Stomach (tissue), 19 donors: ENCODE measurements at places on chromosomes 7 and 10. TPM values are rescaled to one million over a fixed set of nuclear protein-coding genes. Genes with fewer than 3 reads are reported as not detected.

- no peak overlapping the region for H3K4me3 ChIP-seq
- no peaks in the 10 kb centered on the region for H3K4me1 ChIP-seq
- DNase-seq = no peak
- no peaks in the 10 kb centered on the region for H3K36me3 ChIP-seq
These were observed 60.2 kb downstream of the ZNF277 start for GRCh38 chr7:112266595-112267270.

DNA sequence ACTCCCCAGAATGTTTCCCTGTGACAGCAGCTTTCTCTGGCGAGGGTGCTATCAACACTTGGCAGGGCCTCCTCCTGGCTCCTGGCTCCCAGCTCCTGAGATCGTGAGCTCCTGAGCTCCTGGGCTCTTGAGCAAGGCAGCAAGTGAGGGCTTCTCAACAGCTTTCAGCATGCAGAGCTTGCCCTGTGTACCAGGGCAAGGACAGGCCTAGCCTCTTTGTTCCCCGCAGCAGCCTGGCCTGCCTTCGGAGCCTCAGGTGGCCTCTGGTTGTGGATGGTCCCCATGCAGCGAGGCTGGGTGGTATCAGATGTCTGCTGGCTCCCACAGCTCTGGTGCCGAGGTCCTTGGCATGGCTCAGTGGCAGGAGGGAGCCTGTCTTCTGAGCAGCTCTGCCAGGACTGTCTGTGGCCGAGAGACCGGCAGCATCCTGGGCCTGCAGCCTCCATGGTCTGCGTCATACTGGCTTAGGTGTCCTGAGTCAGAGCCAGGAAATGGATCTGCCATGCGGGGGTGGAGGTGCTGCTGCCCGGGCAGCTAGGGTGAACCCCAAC lies 44.2 kb downstream of the ZMIZ1 start:
- no peaks in the 10 kb centered on the region for H3K27me3 ChIP-seq
- peaks cover 11% of the 10 kb centered on the region for H3K36me3 ChIP-seq
- H3K27ac ChIP-seq = peak overlapping the region; percentile 83
- no peak overlapping the region for H3K4me3 ChIP-seq

DNA sequence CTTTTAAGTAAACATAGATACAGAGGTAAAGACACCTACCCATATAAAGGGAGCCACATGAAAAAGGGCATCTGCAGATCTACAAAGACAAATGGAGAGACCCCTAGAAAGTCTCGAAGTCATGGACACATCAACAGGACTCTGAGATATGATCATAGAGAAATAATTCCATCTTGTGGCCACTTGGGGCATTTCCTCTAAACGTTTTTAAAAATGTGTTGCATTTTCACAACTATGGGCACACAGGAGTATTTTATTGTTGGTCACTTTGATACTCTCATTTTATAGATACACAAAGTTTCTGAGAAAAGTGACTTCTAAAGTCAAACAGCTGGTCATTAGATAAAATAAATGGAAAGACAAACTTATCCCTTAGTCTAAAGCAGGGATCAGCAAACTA lies 87.1 kb downstream of the CRTAC1 start:
- no peak overlapping the region for H3K27ac ChIP-seq
- H3K4me3 ChIP-seq = no peak overlapping the region
- no peaks in the 10 kb centered on the region for H3K4me1 ChIP-seq
- DNase-seq = no peak
- H3K27me3 ChIP-seq = peaks cover 32% of the 10 kb centered on the region
- no peaks in the 10 kb centered on the region for H3K36me3 ChIP-seq

- H3K4me1 ChIP-seq = no peaks in the 10 kb centered on the region
- no peak for DNase-seq
These were observed 150.2 kb upstream of the MEOX2 start for GRCh38 chr7:15836651-15837050.

DNA sequence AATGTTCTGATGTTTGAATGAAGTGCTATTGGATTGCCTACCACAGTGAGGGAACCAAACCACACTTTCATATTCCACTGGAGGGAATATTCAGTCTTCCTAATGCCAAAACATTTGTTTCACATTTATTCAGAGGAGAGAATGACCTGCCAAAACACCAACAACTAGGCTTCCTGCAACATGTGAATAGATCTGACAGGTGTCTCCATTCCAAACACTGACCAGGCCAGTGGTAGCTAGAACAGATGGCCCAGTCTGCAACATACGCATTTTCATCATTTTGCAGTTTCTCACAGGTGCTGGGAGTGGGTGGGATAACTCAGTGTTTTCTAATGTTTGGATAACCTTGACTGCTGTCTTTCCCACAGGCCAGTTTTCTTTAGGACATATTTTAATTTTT lies 110.0 kb downstream of the RELN start:
- peak; percentile 28 for DNase-seq
- no peaks in the 10 kb centered on the region for H3K36me3 ChIP-seq
- no peaks in the 10 kb centered on the region for H3K27me3 ChIP-seq
- no peak overlapping the region for H3K4me3 ChIP-seq
- H3K27ac ChIP-seq = no peak overlapping the region
- no peaks in the 10 kb centered on the region for H3K4me1 ChIP-seq

DNA sequence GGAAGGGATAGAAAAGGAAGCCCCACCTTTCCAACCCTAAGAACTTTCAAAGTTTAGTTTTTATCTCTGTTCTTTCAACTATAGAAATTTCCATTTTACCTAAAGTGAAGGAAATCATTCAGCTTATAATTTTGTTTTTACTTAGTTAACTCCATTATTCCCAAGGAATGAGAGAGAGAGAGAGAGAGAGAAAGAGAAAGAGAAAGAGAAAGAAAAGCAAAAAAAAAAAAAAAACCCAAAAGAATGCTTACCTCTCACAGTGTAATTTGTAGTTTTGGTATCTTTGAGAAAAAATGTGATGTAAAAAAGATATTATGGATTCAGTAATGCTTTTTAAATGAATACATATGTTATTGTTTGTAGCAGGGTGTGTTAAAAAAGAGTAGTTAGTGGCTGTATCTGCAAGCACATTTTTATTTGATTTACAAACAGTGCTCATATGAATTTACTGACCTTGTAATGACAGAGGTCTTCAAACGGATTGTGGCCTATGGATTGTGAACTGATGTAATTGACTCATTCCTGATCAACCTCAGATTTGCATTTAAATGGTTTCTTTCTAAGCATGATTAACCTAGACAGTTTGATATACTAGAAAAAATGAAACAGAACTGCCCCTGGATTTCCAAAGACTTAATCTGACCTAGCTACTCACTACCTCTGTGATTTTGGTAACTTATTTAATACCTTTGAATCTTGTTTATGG lies 64.9 kb downstream of the LCOR start:
- no peak for DNase-seq
- no peak overlapping the region for H3K4me3 ChIP-seq
- no peaks in the 10 kb centered on the region for H3K36me3 ChIP-seq
- H3K27me3 ChIP-seq = no peaks in the 10 kb centered on the region

GRCh38 chr7:77370606-77371005 lies 45.5 kb downstream of the GSAP start:
- no peak overlapping the region for H3K27ac ChIP-seq
- no peak overlapping the region for H3K4me3 ChIP-seq
- no peaks in the 10 kb centered on the region for H3K4me1 ChIP-seq
- no peaks in the 10 kb centered on the region for H3K27me3 ChIP-seq
- DNase-seq = no peak

The PSPH gene
- 53.1 TPM for total RNA-seq

The TMEM60 gene
- 14.6 TPM for total RNA-seq

The TMEM270 gene
- not detected for total RNA-seq

The PIK3AP1 gene
- 11.9 TPM for total RNA-seq

The NPFFR1 gene
- not detected for total RNA-seq

The LRRD1 gene
- not detected for total RNA-seq

The SP8 gene
- not detected for total RNA-seq

The ADCYAP1R1 gene
- 4.8 TPM for total RNA-seq

The SP4 gene
- 3.5 TPM for total RNA-seq

The AKR1C4 gene
- not detected for total RNA-seq

The PRKCQ gene
- 3.0 TPM for total RNA-seq

The GOLGA7B gene
- 0.45 TPM for total RNA-seq

The TWNK gene
- 4.2 TPM for total RNA-seq

The PCBD1 gene
- 59.4 TPM for total RNA-seq
